ENCODE measurements at places on chromosomes 1 and 21.

GRCh38 chr21:21003701-21004100, 5.5 kb downstream of the NCAM2 start:
- DNase-seq = no peak

DNA sequence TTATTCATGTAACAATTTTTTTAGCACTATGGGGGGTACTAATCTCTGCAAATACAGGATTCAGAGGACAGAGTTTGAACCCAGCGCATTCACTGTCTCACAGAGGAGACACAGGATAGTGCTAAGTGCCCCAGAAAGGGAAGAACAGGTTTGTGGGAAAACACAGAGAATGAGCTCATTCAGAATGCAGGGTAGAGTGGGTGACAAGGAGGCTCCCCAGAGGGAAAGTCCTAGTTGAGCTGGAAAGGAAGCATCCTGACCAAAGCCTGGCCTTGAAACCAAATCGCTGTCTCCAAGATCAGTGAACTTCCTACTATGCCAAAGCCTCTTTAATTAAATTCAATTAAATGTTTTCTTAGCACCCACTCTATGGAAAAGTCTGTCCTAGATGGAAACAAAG, 19.0 kb upstream of the RGS2 start:
- DNase-seq = no peak

- no peak for DNase-seq
Observed at GRCh38 chr1:183780757-183781156, 24.2 kb upstream of the RGL1 start.

- DNase-seq = no peak
Observed at GRCh38 chr1:76079475-76080227, 5.1 kb downstream of the ST6GALNAC3 start.

GRCh38 chr1:23403038-23403336, 21.6 kb downstream of the TCEA3 start:
- DNase-seq = no peak

GRCh38 chr1:6961289-6961688, 176.0 kb downstream of the CAMTA1 start:
- no peak for DNase-seq

Measured in activated CD4-positive, alpha-beta T cell treated with anti-CD3 and anti-CD28 coated beads, Interleukin-2, amount 10 ng/mL, durations not matched to agents 7 days and 5 days (primary cell).